B cell (primary cell): ENCODE measurements at places on chromosomes 11 and 22. TPM values are rescaled to one million over a fixed set of nuclear protein-coding genes. Genes with fewer than 3 reads are reported as not detected.
A peak's percentile ranks its signal among the peaks of the same experiment; 100 is the strongest.

DNA sequence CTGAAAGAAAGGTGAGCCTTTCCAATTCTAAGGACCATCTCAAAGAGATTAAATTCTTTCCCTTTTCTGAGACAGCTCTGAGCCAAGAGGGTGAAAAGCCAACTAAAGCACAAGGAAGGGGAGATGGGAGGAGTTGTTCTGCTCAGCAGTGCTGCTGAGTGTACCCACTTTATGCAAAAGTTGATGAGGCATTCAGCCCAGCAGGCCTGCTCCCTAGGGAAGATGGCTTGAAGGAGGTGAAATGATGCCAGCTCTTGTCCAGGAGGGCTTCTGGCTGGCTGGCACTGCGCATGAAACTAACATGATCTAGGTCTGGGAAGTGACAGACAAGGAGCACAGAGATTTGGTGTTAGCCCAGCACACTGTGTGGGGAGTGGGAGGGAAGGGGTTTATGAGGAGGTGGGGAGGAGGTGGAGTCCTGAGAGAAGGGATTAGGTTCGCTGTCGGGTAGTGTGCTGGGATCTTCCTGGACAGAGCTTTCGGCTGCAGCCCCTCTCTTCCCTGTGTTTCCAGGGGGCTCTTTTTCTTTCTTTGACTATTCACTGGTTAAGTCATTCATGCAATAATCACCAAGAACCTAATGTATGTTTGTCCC, 225.5 kb upstream of the NARS2 start:
- DNase-seq = no peak

GRCh38 chr11:107092667-107093066, 74.4 kb upstream of the GUCY1A2 start:
- DNase-seq = no peak

- DNase-seq = no peak
Observed at GRCh38 chr11:92440701-92441442, 216.3 kb downstream of the FAT3 start.

- no peak for DNase-seq
Observed at GRCh38 chr11:66338276-66339161, 2.3 kb upstream of the RIN1 start.

The LRRC56 gene
- polyA plus RNA-seq = 6.6 and 11.8 TPM in 2 replicates

The SLC22A6 gene
- not detected in 2 replicates for polyA plus RNA-seq

DNA sequence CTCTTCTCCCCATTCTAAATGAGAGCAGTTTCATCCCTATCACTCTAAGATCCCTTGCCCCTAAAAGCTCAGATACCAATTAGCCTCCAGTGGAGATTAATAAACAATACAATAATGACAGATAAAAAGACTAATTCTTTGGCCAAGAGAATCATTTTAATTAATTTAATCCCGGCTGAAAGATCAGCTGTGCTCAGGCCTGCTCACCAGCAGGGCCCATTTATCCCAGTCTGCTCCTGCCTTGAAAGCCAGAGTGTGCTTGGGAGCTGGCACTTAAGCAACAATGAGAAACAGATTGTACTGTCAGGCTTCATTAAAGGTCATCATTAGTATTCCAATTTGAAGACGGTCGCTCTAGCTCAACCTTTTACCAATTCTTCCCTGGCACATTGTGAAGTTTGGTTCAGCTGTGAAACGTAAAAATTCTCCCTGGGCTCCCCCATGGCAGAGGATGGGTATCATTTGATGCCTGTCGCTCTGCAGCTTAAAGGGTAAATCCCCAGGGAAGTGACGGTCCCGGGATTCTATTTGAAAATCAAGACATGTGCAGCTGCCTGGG, 36.1 kb upstream of the HTATIP2 start:
- DNase-seq = no peak

- peak; percentile 52 for DNase-seq
Observed at GRCh38 chr22:46052801-46053562, 76.0 kb upstream of the WNT7B start.

The ABCG4 gene
- not detected in 2 replicates for polyA plus RNA-seq

DNA sequence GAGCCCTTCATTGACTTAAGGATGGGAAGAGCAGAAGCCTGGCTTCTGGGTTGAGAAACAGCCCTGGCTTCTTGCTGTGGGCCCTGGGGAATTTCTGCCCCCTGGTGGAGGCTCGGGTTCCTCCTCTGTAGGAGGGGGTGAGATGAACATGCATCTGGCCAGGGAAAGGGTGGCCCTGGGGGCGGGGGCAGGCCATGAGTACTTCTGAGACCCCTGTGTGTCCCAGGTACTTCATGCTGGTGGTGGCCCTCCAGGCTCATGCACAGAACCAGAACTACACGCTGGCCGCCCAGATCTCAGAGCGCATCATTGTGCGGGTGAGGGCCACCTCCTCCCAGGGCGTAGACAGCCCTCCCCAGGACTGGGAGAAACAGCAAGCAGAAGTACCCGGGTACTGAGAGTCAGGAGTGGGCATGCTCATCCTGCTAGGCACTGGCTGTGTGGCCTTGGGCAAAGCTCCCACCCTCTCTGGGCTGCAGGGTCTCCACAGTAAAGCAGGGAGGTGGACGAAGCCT, 15.8 kb downstream of the TMEM258 start:
- DNase-seq = peak; percentile 56

- DNase-seq = no peak
Observed at GRCh38 chr11:33665350-33666106, 35.1 kb downstream of the C11orf91 start.

The C11orf16 gene
- polyA plus RNA-seq = not detected in 2 replicates

The CD6 gene
- polyA plus RNA-seq = 13.6 and 13.7 TPM in 2 replicates

DNA sequence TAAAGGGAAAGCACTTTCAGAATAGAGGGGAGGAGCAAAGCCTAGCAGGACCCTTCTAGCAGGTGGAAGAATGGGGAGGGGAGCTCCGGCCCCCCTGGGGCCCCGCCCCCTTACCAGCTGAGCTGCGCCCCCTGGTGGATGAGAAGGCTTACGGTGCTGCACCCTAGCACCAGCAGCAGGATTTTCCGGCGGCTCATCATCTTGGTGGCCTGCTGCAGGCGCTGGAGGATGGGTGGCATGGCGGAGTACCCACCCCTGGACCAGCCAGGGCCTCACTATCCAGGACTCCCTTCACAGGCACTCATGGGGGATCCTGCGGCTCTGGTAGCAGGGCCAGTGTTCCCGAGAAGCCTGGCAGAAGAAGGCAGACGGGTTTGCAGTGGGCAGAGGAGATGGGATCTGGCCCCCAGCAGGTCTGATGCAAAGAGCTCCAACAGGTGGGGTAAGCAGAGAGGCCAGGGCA, 3.8 kb downstream of the GAL3ST3 start:
- DNase-seq = peak; percentile 88

DNA sequence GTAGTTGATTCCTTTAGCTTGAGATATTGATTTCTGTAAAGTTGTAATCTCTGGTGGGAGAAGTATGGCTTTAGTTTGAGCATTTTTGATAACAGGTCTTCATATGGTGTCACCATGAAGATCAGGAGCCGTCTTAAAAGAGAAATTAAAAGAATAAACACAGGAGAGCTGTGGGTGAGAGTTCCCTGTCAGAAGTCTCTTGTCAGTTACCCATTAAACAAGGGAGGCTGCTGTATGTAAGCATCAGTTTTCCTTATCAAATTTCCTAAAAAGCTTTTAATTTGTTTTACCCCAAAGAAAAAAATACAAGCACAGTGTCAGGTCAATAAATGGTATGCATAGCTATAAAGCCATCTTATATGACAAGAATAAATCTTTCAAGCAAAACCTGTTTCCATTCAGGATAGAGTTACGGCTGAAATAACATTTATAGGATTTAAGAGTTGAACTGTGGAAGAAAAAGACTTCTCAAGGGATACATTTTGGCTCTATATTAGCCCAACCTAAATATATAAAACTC, 767.5 kb downstream of the JRKL start:
- no peak for DNase-seq

DNA sequence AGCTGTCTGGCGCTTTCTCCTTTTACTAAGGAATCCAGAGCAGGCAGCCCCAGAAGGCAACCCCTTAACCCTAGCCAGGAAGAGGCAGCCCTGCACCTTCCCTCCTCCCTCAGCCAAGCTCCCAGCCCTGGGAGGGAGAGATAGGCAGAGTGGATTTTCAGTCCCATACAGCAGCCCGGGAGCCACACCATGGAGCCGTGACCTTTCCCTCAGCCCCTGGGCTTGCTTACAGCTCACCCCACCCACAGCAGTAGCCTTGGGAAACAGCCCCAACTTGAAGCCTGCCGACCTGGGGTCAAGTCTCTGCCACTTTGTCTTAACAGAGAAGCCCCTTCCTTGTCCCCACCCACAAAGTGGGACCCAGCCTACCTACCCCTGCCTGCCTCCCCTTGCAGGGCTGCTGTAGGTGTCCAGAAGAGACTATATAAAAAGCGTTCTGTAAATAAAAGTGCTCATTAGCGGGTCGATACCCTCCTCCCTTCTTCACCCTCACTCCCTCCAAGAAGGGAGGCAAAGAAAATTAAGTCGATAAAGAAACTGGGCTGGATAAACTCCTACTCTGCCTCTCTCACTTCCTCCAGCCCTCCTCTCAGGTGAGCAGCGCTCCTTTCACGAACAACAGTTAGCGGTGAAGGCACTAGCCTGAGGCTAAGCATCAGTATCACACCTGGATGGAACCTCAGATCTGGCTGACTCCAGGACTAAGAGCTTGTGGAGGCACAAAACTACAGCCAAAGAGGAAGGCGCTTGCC, 4.2 kb downstream of the TST start:
- no peak for DNase-seq

The MMP13 gene
- not detected in 2 replicates for polyA plus RNA-seq

DNA sequence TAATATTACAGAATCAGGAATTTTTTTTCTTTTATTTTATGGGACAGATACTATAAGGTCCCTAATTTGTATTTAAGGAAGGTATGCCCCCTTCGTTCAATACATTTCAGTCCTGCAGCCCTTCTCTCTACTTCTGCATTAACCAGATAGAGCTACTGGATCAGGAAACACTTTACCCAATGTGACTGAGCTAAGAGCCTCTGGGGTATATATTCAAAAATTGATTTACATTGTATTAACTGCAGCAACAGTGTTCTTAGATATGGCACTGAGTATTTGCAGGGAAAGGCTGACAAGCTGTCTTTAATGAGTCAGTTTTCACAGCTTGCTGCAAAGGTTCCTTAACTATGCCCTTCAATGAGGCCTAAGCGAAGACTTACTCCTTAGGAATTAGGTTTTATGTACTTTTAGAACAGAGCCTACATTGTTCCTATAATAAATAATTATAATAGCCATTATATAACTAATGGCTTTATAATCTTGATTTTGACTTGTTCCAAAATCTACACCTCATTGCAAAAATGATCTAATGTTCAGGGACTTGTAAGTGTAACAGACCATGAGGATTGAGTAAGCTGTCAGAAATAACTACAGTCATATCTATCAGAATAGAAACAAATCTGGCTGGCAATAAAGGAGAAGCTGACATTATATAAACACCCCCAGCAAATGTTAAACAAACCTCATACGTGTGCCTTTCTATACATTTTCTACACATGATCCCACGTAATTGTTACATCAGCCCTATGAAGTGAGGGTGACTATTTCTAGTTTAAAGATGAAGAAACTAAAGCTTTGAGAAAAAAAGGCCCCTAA, 55.0 kb downstream of the DDI1 start:
- no peak for DNase-seq

DNA sequence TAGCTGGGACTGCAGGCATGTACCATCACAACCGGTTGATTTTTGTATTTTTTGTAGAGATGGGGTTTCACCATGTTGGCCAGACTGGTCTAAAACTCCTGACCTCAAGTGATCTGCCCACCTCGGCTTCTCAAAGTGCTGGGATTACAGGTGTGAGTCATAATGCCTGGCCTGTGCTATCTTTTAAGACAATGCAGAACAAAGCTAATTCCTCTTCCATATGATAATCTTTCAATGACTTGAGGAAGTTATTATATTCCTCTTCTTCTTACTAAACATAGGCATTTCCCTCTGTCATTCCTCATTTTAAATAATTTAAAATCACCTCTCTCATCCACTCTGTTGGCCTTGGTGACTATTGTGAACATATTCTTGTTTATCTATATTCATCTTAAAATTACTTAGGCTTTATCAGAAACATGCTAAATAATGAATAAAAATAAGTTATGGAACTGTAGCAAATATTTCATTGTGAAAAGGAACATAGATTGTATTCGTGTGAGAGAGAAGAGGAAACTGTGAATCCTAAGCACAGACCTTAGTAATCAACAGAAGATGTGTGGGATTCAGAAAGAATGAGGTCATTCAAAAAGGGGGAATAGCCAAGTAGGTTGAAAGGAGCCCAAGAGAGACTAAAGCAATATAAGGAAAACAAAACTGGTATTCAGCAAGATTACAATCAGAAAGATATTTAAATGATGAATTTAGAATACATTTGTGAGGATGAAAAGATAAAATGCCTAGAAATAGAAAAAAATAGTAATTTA, 269.4 kb downstream of the TTC28 start:
- no peak for DNase-seq

DNA sequence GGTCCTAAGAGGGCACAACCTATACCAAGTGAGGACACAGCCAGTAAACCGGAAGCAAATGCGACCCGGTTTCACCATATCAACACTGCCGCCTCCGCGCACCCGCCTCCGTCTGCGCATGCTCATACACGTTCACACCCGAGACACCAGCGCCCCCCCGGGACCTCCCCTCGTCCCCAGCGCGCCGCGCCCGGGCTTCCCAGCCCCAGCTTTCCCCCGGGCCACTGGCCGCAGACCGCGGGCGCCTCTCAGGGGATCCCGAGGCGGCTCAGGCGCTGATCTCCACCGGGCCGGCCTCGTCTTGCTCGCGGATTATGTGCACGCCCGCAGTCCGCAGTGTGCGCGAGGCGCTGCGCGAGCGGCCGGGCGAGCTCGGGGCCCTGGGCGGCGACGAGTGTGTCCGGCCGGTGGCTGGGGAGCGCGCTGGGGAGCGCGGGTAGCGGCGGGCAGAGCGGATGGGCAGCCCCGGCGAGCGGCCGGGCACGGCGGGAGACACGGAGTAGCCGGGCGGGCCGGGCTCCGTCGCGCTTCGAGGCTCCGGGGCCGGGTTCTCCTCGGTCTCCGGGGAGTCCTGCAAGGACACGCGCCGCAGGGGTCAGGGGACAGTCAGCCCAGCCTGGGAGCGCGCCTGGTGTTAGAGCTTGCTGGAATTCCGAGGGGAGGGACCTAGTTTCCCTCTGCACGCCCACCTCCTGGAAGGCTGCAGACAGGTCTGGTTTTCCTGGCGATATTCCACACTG, 2.0 kb downstream of the HEPN1 start:
- peak; percentile 76 for DNase-seq

The GVQW3 gene
- polyA plus RNA-seq = 3.5 and 4.9 TPM in 2 replicates

The PHOX2A gene
- polyA plus RNA-seq = not detected in 2 replicates

DNA sequence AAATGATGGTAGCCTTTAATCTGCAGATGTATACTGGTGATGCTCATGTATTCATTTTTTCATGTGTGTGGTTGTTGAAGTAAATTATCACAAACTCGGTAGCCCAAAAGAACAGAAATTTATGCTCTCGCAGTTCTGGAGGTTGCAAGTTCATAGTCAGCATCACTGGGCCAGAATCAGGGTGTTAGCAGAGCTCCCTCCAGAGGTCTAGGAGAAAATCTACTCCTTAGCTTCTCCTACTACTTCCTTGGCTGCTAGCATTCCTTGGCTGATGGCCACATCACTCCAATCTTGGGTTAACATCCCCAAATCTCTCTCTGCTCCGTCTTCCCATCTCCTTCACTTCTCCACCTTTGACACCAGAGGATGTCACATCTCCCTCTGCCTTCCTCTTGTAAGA, 45.3 kb upstream of the GALNT18 start:
- no peak for DNase-seq

The UPK2 gene
- 0.40 and 0.43 TPM in 2 replicates for polyA plus RNA-seq
